ENCODE measurements at places on chromosomes 5 and 9.

GRCh38 chr5:61293071-61293470, 39.0 kb upstream of the ZSWIM6 start:
- DNase-seq = no peak

- no peak for DNase-seq
Observed at GRCh38 chr5:83434946-83435345, 36.6 kb upstream of the VCAN start.

- no peak for DNase-seq
Observed at GRCh38 chr9:132590037-132590317, 7.6 kb downstream of the BARHL1 start.

GRCh38 chr5:149036970-149037369, 25.9 kb downstream of the SH3TC2 start:
- DNase-seq = peak; percentile 15
